Activated effector memory CD4-positive, alpha-beta T cell treated with Interleukin-2 at 50 U/mL for 16 hours (primary cell): ENCODE measurements at places on chromosomes 5 and 9.

GRCh38 chr5:91098541-91098940, 284.6 kb downstream of the ARRDC3 start:
- no peak for DNase-seq

DNA sequence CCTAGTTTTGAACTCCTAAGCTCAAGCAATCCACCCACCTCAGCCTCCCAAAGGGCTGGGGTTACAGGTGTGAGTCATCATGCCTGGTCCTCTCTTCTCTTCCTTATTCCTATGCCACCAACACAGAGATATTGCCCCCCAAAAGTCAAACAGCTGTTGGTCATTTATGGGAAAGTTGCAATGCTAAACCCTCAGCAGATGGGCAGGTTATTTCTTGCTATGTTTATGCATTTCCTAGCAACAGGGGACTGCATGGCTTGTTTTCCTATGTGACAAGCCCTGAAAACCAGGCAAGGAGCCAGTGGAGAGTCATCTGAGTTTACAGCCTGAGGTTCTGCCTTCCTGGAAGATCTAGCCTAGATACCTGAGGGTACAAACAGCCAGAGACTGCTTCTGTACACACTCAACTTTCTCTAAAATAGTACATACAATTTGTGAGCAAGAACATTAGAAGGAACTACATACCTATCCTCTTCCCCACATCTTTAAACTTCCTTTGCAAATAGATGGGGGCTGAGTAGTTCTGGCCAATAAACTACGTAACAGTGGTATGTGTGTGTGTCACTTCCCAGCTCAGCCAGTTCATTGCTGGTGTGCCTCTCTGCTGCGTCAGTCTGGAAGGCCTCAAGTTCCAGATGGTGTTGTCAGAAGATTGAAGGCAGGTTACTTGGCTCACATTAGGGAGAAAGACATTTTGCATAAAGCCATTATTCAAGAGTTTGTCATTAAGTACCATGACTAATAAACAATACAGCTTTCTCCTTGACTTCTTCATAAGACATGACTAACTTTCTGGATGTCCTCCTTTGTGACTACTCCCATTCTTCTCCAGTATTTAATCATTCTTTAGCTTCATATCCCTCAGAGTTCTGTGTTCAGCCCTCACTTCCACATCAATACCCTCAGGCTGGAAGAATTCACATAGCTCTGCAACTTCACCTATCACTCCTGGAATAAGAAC, 65.3 kb downstream of the CSNK1A1 start:
- DNase-seq: no peak

GRCh38 chr9:120538339-120538738, 41.6 kb downstream of the CDK5RAP2 start:
- no peak for DNase-seq

GRCh38 chr5:32136342-32136741, 37.8 kb downstream of the GOLPH3 start:
- DNase-seq: no peak

DNA sequence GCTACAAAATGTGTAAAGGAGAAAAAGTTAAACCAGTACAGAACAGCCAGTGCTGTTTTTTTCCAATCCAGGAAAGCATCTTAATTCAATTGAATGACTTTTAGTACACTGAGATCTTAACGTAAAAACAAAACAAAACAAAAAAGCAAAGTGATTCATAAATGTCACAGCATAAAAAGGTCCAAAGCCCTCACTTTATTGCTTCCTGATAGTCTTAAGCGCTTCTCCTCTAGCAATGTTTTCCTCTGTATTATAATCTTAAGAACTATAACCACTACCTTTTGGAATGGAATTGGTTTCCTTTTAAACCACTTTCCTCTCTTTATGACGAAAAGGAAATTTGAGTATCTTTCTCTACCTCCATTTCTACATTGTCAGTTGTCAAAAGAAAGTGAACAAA, 91.4 kb downstream of the SEMA5A start:
- DNase-seq: no peak
